NCI-H1694 treated with DMSO at 0.1 percent for 48 hours (cell line): ENCODE measurements at places on chromosomes 5 and 9.

- no peak for DNase-seq
Measured at GRCh38 chr5:145246961-145247744, 588.0 kb downstream of the PRELID2 start.

DNA sequence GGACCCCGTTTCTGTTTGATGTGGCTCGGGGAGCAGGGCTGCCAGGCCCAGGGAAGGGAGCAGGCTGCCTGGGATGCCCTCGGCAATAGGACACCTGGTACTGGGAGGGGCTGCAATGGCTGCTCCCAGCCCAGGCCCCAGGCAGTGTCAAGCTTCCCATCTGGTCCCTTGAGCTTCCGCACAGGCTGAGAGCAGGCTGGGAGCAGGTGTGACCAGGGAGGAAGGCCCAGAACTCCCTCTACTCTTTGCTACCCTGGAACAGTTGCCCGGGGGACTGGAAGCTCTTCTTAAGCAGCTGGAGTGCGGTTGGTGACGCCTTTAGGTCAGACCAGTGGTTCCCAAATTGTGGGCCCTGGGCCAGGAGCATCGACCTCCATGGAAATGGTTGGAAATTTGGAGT lies 186.9 kb downstream of the GADD45G start:
- DNase-seq = peak; percentile 32

DNA sequence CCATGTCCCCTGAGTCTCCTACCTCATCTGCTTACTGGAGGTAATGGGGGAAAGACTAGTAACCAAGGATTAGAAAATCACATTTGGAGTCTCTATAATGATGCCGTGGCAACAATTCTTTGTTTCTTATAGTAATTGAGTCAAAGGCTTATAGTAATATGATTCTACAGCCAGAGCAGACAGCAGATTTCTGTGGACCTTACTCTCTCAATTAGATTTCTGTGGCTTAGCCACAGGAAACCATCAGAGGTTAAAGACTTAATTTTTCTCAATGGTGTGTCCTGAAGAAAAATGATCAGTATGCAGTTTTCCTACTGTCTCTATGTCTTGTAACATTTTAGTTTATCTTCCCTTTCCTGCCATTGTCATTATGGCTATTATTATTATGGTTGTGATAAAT lies 59.3 kb upstream of the CD180 start:
- no peak for DNase-seq

DNA sequence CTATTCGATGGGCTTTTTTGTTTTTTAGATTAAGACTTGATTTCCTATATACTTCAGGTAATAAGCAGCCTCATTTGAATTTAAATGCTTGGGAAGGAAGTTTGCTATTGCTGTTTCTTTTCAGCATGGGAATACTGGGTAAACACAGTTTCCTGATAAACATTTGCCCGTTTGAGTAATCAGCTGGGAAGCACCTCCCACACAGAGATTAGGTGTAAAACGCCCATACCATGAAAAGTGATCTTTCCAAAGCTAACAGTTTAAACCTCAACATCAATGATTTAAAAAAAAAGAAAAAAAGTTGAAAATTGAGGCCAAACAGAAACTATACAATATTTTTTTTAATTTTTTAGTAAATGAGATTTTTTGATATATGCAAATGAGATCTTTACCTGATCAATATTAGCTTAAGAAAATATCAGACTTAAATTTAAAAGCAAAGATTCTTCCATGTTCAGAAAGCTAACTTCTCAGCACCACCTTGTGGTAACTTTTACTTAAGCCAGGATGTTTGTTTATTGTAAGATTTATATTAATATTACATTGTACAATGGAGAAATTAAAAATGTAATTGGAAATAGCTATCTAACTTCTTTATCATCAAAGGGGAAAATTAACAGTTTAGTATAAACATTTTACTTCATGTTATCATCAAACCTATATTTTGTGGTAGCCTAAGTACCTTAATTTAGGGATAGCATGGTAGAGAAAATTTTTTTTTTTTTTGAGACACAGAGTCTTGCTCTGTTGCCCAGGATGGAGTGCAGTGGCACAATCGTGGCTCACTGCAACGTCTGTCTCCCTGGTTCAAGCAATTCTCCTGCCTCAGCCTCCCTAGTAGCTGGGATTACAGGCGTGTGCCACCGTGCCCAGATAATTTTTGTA lies 39.8 kb downstream of the F2RL2 start:
- no peak for DNase-seq

GRCh38 chr9:77816641-77817341 lies 168.7 kb upstream of the GNA14 start:
- DNase-seq = no peak

- DNase-seq = no peak
Measured at GRCh38 chr9:133303266-133304157, 28.5 kb upstream of the ABO start.

GRCh38 chr5:110354311-110354710 lies 372.2 kb downstream of the TMEM232 start:
- no peak for DNase-seq

GRCh38 chr5:109987355-109987754 lies 297.6 kb downstream of the MAN2A1 start:
- DNase-seq = no peak

DNA sequence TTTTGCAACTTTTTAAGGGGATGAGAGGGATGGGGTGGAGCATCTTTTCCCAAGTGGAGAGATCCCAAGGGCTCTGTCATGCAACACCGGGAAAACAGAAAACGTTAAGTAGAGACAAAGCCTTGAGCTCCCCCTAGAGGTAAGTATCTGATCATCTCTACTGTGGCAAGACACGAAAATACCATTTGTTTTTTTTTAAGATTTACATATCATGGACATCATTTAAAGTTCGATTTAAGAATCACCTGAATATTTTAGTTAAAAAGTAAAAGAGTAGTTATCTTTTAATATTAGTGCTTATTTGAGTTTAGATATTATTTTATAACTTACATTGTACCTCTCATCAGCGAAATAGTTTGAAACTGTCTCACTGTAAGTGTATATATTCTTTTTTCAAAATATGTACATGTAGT lies 200.4 kb downstream of the LRRC70 start:
- DNase-seq = peak; percentile 69

GRCh38 chr5:8870959-8871355 lies 674.9 kb downstream of the SEMA5A start:
- no peak for DNase-seq

GRCh38 chr5:139946440-139946839 lies 96.7 kb downstream of the NRG2 start:
- DNase-seq = no peak

DNA sequence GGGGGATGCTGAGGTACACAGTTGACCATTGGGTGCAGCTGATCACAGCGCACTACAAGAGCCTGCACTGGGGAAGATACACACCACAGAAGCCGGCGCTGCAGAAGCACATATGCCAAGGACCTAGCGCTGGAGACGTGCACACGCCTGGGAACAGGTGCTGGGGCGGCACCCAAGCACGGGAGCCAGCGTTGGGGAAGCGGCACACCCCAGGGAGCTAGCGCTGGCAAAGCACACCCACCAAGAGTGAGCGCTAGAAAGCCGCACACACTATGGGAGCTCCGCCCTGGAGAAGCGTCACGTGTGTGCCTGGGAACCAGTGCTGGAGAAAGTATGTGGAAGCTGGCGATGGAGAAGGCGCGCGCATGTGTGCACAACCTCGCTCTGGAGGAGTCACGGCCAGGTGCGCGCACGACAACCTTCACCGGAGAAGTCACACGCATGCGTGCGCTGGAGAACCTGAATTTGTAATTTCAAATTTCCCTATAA lies 4.5 kb downstream of the FANCC start:
- peak; percentile 95 for DNase-seq

- no peak for DNase-seq
Measured at GRCh38 chr5:2688586-2688985, 62.9 kb downstream of the IRX2 start.

- peak; percentile 42 for DNase-seq
Measured at GRCh38 chr9:96651626-96652025, 3.5 kb downstream of the PRXL2C start.

DNA sequence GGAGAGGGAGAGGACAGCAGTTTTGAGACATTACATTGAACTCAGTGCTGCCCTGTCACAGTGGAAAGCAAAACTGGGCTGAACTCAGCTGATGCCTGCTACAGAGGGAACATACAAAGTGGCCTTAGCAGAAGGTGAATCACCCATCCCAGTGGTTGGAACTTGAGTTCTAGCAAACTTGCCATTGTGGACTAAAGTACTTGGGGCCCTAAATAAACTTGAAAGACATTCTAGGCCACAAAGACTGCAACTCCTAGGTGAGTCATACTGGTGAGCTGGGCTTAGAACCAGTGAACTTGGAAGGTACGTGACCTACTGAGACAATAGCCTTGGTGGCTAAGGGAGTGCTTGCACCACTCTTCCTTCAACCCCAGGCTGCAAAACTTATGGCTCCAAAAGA lies 155.7 kb upstream of the RIOK2 start:
- no peak for DNase-seq

DNA sequence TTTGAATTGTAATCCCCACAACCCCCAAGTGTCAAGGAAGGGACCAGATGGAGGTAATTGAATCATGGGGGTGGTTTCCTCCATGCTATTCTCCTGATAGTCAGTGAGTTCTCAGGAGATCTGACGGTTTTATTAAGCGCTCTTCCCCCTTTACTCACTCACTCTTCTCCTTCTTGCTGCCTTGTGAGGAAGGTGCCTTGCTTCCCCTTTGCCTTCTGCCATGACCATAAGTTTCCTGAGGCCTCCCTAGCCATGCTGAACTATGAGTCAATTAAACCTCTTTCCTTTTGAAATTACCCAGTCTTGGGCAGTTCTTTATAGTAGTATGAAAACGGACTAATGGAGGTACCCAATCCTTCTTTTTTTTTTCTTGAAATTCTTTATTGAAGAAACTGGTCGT lies 2.2 kb upstream of the CEP120 start:
- no peak for DNase-seq

- no peak for DNase-seq
Measured at GRCh38 chr5:17379100-17379951, 118.7 kb upstream of the TAF11L2 start.

DNA sequence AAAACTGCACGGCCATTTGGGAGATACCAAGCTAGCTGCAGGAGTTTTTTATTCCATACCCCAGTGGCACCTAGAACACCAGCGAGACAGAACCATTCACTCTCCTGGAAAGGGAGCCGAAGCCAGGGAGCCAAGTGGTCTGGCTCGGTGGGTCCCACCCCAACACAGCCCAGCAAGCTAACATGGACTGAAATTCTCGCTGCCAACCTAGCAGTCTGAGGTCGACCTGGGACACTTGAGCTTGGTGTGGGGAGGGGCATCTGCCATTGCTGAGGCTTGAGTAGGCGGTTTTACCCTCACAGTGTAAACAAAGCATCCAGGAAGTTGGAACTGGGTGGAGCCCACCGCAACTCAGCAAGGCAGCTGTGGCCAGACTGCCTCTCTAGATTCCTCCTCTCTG lies 108.9 kb upstream of the CHD1 start:
- DNase-seq = no peak

GRCh38 chr5:178204935-178205748 lies 809 bp downstream of the HNRNPAB start:
- no peak for DNase-seq

GRCh38 chr5:160727296-160727997 lies 124.6 kb downstream of the ATP10B start:
- DNase-seq = no peak

DNA sequence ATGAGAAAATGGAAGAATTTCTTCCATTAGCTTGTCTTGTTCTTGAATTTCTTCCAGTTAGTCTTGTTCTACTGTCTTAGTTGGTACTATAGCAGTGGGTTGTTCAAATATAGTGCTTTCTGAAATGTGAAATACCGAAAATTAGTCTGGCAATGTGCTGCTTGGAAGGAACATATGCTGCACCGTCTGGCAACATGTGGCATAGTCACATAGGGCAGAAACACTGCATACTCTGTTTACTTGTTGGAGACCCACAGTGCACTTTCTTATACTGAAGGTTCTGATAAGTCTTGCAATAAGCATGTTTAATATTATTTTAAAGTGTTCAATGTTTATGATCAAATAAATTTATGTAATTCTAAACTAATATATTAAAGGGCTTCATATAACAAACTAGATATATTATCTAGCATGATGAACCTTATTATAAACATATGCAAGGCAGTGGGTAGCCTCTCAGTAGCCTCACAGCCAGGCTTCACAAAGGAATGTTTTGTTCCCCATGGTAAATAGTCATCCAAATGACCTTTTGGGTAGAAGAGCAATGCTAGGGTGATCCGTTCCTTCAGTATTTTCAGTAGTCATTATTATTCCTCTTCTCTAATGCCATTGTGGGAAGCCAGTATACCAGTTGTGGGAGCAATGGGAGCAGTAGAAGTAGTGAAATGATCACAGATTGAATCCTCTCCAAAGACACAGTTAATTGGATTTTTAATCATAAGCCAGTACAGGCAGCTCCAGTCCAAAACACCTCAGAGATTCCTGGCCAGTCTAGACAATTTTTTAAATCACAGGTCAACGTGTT lies 1106.7 kb downstream of the DTWD2 start:
- peak; percentile 86 for DNase-seq

- no peak for DNase-seq
Measured at GRCh38 chr5:109825450-109825849, 135.7 kb downstream of the MAN2A1 start.

- DNase-seq = no peak
Measured at GRCh38 chr9:117548556-117548955, 133.7 kb upstream of the ASTN2 start.

DNA sequence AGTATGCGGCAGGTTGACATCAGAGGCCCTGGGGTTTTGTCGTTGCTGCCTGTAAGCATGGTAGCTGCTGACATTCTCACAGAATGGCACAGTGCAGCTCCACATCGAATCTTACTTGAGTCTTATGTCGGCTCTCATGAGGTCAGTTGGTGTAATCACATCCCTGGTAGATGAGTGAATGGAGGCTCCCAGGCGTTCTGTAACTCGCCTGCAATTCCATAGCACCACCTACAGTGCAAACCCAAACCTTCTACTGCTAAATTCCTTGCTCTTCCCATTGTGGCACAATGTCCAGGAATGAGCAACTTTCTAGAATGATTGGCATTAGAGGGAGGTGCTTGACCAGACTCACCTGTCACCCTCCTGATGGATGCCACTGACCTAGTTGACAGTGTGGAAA lies 578.4 kb downstream of the CCDC171 start:
- DNase-seq = no peak

DNA sequence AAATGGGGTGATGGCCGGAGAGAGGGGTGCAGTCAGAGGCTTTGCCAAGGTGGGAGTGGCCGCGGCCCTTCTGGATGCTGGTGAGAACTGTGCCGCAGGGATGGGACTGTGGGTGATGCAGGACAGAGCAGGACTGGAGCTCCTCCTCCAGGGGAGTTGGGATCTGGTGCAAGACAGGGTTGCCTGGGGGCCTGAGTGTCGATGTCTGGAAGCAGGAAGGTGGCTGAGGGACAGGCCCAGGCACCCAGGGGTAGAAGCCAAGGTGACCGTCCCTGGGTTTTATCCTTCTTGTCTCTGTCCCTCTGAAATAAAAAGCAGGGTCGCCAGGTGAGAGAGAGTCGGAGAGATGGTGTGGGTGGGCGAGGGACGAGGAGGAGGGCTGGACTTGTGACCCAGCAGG lies 89.1 kb upstream of the IER5L start:
- no peak for DNase-seq

DNA sequence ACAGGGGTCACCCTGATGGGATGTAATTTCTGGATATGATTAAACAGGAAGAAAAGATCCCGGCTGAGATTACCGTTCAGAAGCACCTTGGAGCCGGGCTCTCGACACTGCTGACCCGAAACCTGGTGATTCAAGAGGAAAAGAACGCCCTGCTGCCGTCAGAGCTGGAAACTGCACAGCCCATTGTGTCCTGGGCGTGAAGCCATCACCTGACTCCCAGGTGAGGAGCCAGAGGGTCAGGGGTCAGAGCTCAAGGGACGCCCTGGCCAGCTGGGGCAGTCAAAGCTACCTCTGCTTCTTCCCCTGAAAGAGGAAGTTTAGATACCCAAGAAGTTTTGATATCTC lies 17.8 kb upstream of the SLC12A7 start:
- DNase-seq = no peak
